Suppressor macrophage (primary cell): ENCODE measurements at places on chromosomes 7 and 10.

DNA sequence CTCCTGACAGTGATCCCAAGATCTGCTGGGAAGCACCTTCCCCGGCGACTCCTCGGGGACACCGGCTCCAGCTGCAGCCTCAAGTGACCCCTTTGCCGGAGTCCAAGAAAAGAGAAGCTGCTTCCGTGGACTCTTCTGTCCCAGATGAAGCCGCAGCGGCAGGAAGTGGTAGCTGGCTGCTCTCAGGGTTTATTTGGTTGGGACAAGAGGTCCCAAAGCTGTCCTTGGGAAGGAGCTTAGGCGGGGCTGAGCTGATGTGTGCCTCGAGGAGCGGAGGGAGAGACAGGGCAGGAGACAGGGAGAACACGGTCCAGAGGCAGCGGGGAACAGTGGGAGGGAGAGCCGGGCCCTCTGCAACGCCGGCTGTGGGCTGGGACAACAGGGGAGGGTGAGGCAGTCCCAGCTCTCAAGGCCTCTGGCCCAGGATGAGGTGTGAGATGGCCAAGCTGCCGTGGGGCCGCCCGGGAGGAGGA lies 13.1 kb upstream of the FAM20C start:
- peak; percentile 15 for DNase-seq

GRCh38 chr7:386385-386784 lies 96.4 kb downstream of the FOXL3 start:
- DNase-seq = no peak

DNA sequence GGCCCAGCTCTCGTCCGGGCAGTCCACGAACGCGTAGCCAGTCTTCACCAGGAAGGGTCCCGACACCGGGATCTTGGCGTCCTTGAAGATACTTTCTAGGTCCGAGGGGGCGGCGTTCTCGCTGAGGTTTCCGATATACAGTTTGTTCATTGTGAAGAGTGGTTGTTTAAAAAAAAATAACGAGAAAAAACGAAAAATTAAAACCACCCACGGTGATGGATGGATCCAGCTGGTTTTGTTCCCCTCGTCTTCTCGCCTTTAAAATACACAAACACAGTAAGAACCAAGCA lies 385 bp downstream of the IGF2BP3 start:
- DNase-seq = no peak

GRCh38 chr7:87609916-87610315 lies 9.2 kb upstream of the ABCB1 start:
- no peak for DNase-seq

DNA sequence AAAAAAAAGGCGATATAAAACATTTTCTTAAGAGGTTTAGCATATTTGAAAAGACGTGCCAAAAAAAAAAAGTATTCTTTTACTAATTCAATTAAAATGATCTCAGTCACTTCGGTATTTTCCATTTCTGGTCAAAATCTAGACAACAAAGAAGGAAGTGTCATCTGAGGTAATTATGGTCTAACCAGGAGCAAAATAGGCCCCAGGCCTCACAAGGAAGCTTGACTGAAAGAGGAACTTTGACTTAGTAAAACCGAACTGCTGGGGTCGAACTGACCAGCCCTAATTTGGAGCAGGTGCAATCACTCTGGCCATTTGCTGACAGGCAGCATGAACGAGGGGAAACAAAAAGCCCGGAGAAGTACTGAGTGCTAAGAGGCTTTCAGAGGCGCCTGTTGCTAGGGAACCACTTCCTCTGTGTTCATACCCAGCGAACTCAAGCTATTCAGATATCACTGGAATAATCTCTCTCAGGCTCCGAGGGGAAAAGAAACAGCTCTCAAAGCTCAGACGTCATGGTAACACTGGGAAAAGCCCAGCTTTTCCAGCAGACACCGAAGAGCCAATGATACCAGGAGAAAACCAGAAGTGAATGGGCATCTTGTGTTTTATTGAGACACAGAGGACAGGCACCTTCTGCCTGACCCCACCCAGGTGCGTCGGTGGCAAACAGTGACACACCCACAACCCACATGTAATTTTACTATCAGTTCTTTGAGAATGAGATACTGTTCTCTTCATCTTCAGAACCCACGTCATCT lies 126.5 kb downstream of the FAM107B start:
- DNase-seq = peak; percentile 89

DNA sequence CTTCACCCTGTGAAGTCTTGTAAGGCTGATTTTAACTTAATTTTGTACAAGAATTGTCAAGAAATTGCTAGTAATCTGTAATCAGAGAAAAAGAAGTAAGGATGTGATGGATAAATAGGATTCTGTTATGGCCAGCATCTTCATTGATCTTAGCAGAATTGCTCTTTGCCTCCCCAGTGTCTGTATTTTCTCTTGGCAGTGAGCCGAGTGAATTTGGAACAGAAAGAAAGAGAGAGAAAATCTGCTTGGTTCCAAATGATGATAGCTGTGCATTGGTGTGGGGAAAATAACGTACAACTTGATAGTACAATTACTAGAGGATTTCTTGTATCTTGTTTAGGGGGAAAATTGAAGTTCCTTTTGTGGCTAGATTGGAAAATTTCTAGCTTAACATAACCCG lies 34.6 kb downstream of the VTI1A start:
- DNase-seq = no peak

DNA sequence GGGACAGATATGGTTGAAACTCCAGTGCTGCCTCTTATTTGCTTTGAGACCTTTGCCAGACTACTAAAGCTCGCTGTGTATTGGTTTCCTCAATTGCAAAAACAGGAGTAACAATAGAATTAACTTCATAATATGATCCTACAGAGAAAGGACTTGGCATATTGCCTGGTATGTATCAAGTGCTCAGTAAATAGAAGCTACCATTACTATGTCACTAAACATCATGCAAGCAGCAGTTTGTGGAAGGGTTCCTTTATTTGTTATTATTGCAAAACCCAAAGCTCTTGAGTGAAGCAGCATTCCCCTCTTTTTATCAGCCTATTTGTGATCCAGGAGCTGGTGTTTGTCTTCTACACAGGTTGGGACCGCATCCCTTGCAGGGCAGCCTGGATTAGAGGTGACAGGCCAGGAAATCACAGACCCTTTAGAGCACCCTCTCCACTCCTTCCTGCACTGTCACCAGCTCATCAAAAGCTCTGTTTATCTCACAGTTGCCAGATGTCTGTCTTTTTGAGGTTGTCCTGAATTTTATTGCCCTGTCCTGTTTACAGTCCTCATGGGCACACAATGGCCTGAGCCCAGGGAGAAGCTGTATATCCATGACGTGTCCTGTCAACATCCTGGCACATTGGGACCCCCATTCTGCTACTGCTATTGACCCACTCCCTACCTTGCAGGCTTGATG lies 121.5 kb downstream of the SNX10 start:
- DNase-seq = no peak

- peak; percentile 84 for DNase-seq
Observed at GRCh38 chr7:36190447-36191291, 37.6 kb downstream of the EEPD1 start.

DNA sequence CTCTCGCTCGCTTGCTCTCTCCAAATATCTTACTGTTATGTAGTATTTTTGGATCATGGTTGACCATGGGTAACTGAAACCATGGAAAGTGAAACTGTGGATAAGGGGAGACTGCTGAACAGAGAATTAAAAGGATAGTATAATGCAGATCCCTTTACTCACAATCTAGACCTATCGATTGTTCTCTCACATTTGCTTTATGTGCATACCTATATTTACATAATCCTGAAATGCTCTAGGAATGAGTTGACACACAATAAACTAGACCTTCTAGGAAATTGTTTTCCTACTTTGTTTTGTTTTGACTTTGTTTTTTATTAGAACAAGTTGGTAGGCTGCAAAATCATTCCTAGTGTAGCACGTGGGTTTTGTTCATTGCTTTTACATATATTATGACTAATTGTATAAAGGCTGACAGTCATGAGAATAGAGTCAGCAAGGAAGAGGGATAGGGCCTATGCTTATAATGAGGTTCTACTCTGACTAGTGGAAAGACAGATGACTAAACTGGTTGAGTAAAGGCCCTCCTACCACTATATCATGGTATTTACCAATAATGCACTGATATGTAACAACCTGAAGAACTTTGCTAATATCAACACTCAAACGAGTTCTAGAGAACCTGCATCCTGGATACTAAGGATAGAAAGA lies 175.3 kb upstream of the TARP start:
- DNase-seq = no peak

DNA sequence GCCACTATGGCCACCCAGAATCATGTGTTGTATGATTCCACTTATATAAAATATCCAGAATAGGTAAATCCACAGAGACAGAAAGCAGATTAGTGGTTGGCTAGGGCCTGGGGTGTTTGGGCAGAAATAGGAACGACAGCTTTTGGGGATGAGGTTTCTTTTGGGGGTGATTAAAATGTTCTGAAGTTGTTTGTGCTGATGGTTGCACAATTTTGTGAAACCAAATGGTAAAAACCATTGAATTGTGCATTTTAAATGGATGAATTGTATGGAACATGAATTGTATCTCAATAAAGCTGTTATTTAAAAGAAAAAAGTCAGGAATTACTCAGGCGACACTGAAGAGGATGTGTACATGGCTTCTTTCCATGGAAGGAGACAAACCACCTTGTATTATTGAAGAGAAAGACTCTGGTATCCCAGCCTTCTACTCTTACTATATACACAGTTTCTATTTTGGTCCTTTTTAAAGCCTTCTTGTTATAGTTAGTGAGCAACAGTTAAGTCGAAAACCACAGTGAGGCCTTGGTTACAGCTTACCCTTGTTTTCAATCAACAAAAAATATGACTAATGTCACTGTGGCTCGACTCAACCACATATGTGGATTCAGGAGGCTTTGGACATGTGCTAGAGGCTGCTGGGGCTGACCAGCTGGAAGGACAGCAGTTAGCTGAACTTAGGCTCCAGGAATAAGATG lies 57.1 kb upstream of the KMT2E start:
- peak; percentile 65 for DNase-seq

- DNase-seq = no peak
Observed at GRCh38 chr7:28266402-28266801, 85.8 kb upstream of the JAZF1 start.

DNA sequence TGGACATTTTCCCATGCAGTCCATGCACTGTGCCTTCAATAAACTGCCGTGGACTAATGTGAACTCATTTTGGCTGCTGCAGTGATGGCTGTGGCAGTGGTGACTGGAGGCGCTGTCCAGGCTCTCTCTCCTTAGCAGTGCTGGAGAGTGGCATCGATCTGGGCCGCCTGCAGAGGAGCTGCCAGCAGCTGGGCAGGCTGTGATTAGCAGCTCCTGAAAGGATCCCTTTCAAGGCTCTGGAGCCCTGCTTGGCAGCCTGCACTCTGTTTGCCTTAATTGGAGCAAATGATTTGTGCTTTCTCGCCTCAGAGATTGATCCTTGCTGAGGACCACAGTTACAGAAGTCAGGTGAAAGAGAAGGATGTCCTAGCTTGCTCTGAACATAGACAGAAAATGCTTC lies 130.1 kb upstream of the VWC2 start:
- no peak for DNase-seq

DNA sequence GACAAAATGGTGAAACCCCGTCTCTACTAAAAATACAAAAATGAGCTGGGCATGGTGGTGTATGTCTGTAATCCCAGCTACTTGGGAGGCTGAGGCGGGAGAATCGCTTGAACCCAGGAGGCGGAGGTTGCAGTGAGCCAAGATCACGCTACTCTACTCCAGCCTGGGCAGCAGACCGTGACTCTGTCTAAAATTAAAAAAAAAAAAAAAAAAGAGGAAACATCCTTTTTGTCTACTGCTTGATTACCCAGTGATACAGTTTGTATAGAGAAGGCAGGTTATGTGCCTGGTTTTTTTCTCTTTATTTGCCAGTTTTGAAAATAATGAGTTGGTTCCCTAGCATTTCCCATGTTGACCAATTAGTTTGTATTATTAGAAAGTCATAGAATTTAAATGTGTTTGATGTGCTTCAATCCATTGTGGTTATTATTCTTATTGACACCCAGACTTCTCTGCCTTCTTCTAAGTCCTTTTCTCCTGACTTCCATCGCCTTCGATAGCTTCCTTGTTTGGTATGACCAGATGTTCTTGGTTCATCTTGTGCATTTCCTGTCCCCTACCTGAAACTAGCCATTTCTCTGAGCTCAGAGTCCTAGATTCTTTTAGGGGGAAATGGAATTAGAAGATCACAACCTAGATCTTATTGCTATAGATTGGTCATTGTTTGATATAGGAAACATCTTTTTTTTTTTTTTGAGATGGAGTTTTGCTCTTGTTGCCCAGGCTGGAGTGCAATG lies 43.2 kb downstream of the VKORC1L1 start:
- DNase-seq = no peak

GRCh38 chr10:71269301-71270288 lies 49.5 kb upstream of the SLC29A3 start:
- DNase-seq = no peak

DNA sequence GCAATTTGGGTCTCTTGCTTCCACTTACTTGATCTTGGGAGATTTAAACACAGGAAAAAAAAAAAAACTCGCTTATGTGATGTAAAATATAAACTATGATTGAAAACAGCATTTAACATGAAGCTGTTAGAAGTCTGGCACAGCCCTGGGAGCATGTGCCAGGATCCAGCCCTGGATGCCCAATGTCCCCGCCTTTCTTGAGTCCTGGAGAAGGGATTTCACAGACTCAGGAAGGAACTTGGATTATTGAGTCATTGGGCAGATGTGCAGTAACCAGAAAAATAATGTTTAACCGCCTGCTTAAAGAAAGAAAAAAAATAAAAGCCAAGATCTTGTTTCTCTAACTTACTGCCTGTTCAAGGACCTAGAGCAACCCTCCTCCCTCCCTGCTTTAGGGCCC lies 3.7 kb upstream of the JCAD start:
- no peak for DNase-seq

GRCh38 chr10:21406595-21407193 lies 118.8 kb downstream of the SKIDA1 start:
- no peak for DNase-seq

DNA sequence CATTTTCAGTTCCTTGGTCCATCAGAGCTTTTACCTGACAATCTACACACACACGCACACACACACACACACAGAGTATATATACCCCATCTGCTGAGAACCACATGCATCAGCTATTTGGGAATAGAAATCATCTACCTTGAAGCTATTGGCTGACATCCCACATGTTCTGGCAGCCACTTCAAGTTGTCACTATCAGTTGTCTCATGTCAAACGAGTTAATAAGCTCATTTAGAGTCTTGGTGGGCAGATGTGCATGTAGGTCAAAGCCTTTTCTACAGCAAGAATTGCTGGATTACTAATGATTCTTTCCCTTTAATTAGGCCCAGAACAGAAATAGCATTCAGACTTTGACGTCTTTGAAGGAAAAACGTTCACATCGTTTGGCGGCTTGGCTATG lies 36.8 kb downstream of the COL28A1 start:
- no peak for DNase-seq

DNA sequence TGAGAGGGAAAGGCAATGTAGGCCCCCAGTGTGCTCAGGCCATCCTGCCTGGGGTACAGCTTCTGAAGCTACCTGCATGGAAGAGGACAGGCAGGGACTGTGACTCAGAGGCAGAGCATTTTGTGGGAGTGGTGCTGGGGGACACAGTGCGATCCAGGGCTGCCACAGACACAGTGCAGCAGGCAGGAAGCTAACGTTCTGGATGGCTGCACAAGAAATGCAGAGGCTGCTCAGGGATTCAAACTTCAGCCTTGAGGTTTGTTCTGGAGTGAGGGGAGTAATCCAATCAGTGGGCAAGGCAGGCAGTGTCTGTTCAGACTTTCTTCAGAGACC lies 648.0 kb upstream of the IGFBP3 start:
- DNase-seq = no peak

GRCh38 chr10:48607356-48608278 lies 2.7 kb upstream of the ARHGAP22 start:
- peak; percentile 30 for DNase-seq

- DNase-seq = no peak
Observed at GRCh38 chr10:59465088-59465487, 102.7 kb upstream of the FAM13C start.
